GM12891 (cell line): ENCODE measurements at places on chromosomes 7 and 10.

GRCh38 chr7:85424298-85424697 lies 237.4 kb upstream of the SEMA3D start:
- no peak for DNase-seq

DNA sequence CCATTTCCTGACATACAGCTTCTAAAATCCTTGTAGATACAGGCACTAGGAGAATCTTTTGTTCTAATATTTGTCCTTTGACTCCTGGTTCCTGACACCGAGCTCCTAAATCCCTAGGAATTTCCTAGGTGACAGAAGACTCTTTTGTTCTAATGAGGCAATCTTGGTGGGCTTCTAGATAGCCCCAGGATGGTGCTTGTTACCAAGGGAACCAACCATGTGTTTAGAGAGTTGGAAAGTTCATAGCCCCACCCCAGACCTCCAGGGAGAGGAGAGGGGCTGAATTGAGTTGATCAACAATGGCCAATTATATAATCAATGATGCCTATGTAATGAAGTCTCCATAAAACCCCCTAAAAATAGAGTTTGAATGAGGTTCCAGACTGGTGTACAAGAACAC lies 145.1 kb downstream of the JMJD1C start:
- DNase-seq, result no peak

- no peak for DNase-seq
These were observed 168.1 kb downstream of the ADARB2 start for GRCh38 chr10:1569208-1569607.

DNA sequence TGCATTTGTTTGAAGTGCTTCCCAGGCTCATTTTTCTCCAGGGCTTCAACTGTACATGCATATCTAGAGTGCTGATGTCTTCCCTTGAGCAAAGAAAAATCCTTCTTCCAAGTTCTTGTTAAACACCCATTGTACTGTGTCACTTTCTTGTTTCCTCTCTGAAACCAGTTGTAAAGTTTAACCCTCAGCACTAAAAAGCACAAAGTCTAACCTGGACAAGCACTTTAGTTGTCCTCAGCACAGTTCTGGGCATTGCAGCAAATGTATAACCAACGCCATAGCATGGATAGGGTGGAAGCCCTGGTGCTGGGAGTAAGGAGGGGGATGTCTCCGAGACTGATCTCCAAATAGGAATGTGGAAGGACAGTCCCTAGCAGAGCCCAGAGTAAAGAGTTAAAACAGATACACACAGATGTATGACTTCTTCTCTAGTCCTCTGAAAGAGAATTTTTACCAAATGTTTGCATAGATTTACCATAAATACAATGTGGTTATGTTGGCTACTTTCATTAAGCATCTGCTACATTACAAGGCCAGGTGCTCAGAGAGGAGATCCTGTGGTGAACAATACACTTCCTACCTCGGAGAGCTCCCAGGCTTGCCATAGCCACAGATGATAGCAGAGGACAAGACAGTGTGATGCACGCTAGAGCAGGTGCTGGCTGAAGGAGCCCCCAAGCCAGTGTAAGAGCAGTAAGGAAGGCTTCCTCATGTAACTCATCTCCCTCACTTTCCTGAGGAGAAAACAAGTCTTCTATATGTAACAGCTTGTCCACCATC lies 57.0 kb downstream of the DNAJC12 start:
- DNase-seq, result no peak

DNA sequence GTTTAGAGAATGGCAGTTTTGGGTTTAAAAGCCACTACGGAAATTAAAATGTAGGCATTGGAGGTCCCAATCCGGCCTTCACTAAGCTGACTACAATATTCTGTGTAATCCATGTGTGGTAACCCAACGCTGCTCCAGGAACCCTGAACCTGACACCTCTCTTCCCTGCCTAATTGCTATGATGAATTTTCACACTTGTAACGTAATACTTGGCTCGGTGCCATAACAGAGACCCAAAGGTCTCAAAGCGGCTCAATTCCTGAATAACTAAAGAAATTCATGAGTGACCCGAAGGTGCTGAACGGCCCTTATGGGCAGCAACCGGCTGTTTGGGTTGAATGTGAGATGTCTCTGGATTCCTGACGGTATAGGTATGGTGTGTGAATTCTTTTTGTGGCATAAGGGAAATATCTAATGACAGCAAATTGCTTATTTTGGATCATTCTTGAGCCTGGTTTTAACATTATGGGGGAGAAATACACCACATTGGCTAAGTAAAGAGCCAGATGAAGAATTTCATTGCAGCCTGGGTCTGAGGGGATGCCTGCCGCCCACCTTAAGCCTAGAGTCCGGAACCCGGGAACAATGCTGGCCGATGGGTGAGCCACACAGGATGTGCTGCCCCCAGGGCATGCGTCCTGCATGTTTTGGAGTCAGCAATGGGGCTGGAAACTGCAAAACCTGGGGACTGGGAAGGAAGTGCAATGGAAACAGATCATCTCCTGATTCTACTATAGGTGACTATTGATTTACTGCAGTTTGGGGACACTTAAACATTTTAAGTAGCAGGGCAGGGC lies 69.7 kb upstream of the FZD8 start:
- no peak for DNase-seq

DNA sequence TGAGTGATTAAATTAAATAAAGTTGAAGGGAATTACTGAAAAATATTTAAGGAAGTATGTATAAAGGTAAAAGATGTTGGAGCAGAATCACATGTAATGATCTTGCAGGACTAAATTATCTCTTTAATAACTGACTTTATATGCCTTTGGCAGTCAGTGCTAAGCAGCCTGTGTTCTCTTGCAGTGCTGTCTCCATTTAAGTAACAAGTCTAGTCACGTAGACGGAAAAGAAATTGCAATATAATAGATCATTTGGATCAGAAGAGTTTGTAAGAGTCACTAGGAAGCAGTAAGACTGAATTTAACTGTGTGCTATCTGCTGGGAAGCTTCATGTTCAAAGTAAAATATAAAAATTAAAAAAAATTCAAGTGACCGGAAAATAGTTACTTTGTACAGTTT lies 21.4 kb downstream of the BZW2 start:
- DNase-seq, result no peak

- no peak for DNase-seq
These were observed 186.0 kb upstream of the CACNA2D1 start for GRCh38 chr7:82629583-82629982.

- no peak for DNase-seq
These were observed 78.7 kb upstream of the MKLN1 start for GRCh38 chr7:131249003-131249402.

GRCh38 chr10:46560381-46560780 lies 3.9 kb upstream of the GPRIN2 start:
- DNase-seq, result no peak

- DNase-seq, result no peak
These were observed 31.5 kb downstream of the ENTPD1 start for GRCh38 chr10:95787447-95787846.

- DNase-seq, result no peak
These were observed 128.0 kb downstream of the RSU1 start for GRCh38 chr10:16689227-16689626.

GRCh38 chr10:42997849-42998165 lies 79.1 kb upstream of the RET start:
- DNase-seq, result no peak

DNA sequence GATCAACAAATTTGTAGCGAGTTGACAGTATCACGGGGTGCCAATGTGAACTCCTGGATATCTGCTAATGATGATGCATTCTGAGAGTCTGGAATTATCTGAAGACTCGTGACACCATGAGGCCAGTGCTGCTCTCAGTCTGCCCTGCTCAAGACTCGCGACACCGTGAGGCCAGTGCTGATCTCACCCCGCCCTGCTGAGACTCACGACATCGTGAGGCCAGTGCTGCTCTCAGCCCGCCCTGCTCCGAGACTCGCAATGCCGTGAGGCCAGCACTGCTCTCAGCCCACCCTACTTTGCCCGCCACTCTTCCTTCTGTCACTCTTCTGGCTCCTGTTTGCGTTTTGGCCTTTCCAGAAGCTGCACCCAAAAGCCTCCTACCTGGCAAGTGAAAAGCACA lies 411.8 kb downstream of the PTPRN2 start:
- no peak for DNase-seq

- no peak for DNase-seq
These were observed 18.8 kb downstream of the TNKS2 start for GRCh38 chr10:91816981-91817380.

GRCh38 chr7:47672271-47672791 lies 90.4 kb upstream of the TNS3 start:
- DNase-seq, result no peak

- DNase-seq, result no peak
These were observed 134.4 kb upstream of the LYZL2 start for GRCh38 chr10:30763918-30764317.

DNA sequence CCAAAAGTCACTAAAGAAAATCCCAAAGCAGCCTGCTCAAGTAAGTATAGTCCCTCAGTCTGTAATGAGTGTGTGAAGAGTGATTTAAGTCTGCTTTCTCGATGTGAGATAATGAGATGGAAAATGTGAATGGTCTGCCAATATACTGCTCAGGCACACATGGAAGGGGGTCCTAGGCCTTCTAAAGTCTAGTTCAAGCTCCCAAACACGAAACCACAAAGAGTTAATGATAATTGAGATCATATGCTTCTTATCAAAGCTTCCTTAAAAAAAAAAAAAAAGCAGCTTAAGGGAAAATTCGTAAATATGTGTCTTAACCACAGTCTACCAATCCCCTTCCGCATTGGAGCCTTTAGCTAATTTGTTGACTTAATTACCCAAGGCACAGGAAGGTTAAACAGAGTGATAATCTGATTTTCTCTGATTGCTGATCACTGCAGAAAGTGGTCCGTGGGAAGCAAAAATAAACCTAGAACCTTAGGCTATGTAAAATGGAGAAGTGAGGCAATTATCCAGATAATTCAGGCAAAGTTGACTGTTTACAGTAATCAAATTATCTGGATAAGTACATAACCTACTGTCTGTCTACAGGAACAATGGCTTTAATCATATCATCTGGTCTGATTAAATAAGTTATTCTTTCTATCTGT lies 172.9 kb downstream of the MBL2 start:
- no peak for DNase-seq

DNA sequence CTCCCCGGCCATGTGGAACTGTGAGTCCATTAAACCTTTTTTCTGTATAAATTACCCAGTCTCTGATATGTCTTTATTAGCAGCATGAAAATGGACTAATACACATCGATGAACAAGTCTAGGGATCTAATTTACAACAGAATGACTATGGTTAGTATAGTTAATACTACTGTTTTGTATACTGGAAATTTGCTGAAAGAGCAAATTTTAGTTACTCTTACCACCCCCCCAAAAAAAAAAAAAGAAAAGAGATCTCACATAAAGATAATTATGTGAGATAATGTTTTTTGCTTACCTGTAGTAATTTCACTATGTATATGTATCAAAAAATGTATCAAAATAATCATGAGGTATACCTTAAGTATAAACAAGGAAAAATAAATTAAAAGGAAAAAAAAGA lies 199.5 kb upstream of the GRM3 start:
- no peak for DNase-seq

- no peak for DNase-seq
These were observed 11.0 kb upstream of the TRA2A start for GRCh38 chr7:23542752-23543151.

- DNase-seq, result no peak
These were observed 59.9 kb downstream of the CACUL1 start for GRCh38 chr10:118694848-118695247.

- no peak for DNase-seq
These were observed 39.9 kb downstream of the UNC5B start for GRCh38 chr10:71252220-71252619.

GRCh38 chr10:122421742-122422141 lies 32.7 kb upstream of the ARMS2 start:
- no peak for DNase-seq

DNA sequence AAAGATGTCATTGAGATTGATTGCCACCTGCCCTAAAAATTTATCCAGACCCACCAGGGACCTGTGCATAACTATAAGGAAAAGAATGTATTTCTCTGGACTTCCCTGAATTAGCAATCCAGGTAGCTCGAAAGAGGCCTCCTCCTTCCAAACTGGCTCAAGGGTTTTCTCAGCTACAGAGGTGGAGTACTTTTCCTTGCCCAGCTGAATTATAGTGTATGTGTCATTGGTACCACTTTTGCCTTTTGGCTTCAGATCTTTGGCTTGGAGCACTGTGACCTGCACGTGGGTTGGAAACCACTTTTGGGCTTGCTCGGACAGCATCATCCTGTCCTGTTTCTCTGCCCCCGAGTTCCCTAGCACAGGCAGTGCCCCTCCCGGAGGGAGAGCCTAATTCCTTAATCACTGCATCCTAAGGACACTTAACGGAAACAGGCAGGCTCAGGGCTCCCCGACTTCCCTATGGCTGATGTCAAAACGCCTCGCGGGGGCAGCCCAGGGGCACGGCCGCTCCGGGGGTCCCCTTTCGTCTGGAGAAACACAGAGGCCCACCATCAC lies 825 bp downstream of the RAB11FIP2 start:
- no peak for DNase-seq

- DNase-seq, result no peak
These were observed 156.3 kb upstream of the HGF start for GRCh38 chr7:81926154-81926553.

DNA sequence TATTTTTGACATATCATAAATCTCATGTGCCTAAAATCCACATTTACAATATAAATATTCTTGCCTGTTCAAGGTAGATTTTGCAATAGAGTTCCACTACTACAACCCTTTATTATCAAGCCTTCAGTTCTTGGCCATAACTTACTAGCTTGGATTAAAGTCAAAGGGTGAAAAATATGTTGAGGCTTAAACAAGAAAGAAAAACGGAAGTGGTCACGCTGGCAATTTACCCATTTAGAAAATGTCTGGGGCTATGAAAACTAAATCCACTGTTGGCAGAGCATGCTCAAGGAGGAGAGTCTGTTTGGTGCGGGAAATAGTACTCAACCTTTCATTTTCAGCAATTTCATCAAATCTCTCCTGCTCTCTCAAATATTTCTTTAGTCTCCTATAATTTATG lies 209.8 kb upstream of the RHOBTB1 start:
- DNase-seq, result no peak

GRCh38 chr7:12222889-12223579 lies 11.9 kb downstream of the TMEM106B start:
- DNase-seq, result no peak

DNA sequence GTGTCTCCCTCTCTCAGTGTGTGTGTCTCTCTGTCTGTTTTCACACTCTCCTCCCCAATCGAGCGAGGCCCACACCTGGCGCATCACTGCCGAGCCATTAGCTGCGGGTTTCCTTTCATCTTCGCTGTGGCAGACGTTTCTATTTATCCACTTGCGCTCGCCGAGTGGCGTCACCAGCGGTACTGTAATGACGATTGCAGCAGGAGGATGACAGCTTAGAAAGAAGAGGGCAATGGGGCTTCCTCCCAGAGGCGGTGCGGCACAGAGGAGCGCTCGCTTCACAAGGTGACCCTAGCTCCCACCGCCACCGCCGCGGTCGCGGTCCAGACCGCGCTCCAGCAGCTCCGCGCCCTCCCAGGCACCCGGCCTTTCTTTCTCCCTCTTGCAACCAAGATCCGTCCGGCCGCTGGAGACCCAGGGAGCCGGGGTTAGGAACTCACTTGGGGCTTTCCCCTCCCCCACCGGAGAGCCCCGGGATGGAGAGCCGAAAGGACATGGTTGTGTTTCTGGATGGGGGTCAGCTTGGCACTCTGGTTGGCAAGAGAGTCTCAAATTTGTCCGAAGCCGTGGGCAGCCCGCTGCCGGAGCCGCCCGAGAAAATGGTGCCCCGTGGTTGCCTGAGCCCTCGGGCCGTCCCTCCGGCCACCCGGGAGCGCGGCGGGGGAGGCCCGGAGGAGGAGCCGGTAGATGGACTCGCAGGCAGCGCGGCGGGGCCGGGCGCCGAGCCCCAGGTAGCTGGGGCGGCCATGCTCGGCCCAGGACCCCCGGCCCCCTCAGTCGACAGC lies at the start of gene EVX1:
Gene EVX1, plus strand, starts transcription at position 248 of the 785 bp plus-strand sequence. Its CDS starts 229 bp downstream, at position 477.
- no peak for DNase-seq

- no peak for DNase-seq
These were observed 258.6 kb downstream of the CNTNAP2 start for GRCh38 chr7:146375170-146375569.
